Activated T-cell treated with anti-CD3 and anti-CD28 coated beads, Interleukin-2, amount 50 U/mL, for 72 hours (primary cell): ENCODE measurements at places on chromosomes 2 and 18.

DNA sequence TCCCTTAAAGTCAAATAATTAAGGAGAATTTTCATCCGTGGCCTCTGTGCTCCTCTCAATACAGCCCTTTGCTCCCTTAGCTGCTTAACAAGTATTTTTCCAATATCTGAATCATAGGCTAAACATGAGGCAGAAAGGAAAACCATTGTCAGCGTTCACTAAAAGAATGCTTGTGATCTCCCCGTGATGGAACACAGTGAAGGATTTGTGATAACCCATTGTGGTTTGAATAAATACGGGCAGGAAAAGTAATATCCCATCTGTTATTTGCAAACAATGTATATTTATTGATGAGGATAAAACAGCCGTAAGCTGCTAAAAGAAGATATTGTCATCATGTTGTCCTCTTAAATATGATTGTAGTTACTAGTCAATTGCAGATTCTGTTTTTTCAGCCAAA lies 258.1 kb downstream of the NAPG start:
- no peak for DNase-seq

DNA sequence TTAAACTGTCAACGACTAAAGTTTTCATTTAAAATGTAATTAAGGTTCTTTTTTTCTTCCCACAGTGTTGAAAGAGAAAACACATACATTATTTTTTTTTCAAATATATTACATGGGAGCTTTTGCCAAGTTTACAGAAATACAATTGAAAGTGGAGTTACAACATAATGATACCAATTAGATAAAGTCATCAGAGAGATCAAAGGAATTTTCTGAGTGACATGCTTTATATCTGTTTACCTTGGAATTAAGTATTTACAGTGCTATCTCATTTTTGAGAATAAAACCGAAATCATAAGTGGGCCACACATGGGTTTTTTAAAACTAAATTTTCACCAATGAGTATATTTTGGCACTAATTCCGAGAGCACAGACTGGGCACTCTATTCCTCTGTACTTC lies 165.2 kb downstream of the RAPGEF4 start:
- no peak for DNase-seq

GRCh38 chr2:106565599-106565998 lies 78.4 kb downstream of the CD8B2 start:
- no peak for DNase-seq

GRCh38 chr2:22167256-22167655 lies 1043.5 kb downstream of the TDRD15 start:
- DNase-seq: no peak

GRCh38 chr18:76657911-76658470 lies 162.9 kb upstream of the ZNF516 start:
- DNase-seq: peak; percentile 4
